ENCODE measurements at places on chromosomes 3 and 15.

- peak; percentile 98 for DNase-seq
Measured at GRCh38 chr15:40102897-40103858, 5.5 kb downstream of the BMF start.

GRCh38 chr3:48301800-48302166, 31.7 kb downstream of the SPINK8 start:
- DNase-seq, result peak; percentile 63

GRCh38 chr15:35566991-35567390, 21.0 kb upstream of the DPH6 start:
- DNase-seq, result no peak

DNA sequence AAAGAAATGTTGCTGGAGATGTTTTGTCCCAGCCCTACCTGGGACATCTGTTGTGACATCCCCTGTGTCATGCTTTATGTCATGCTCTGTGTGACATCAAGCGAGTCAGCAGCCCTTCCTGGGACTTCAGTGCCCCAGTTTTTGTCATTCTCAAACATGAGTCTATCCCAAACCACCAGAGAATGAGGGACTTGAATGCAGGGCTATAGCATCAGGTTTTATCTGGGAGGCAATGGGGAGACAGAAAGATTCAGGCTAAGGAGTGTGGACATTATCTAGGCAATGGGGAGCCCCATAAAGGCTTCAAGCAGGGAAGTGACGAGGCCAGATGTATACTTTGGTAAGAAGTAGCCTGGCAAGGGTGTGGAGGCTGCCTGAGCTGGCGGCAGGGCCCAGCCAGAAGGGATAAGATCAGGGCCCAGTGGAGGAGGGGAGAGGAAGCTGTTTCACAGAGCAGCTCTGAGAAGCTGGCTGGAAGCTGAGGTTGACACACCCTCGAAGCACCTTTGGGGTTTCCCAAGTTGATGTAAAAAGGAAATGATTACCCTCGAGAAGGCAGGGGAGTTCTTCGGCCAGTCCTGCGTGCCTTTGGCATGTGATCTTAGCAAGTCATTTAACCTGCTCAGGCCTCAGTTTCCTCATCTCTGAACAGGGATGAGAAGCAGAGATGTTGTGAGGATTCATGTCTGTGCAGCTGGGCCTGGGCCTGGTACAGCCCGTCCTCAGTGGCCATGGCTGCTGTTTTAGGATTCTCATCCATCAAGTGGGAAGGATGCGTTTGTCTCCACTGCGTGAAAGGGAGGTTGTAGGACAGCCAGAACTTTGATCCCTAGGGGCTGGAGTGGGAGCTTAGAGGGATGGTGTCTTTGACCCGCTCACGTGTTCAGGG, 34.3 kb downstream of the IRAK2 start:
- DNase-seq, result peak; percentile 44

- DNase-seq, result no peak
Measured at GRCh38 chr15:69140306-69140705, 20.1 kb upstream of the GLCE start.

GRCh38 chr15:70245932-70246622, 148.4 kb upstream of the TLE3 start:
- peak; percentile 89 for DNase-seq

GRCh38 chr3:184323696-184324095, 9.3 kb downstream of the EIF4G1 start:
- no peak for DNase-seq

DNA sequence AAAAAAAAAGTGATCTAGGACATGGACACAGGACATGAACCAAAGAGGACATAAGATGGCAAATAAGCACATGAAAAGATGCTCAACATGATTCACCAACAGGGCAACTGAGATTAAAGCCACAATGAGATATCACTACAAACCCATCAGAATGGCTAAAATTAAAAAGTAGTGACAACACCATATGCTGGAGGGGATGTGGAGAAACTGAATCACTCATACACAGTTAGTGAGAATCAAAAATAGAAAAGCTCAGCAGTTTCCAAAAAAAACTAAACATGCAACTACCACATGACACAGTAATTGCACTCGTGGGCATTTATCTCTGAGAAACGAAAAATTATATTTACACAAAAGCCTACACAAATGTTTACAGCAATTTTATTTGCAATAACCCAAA, 27.9 kb upstream of the ACKR4 start:
- DNase-seq, result no peak

DNA sequence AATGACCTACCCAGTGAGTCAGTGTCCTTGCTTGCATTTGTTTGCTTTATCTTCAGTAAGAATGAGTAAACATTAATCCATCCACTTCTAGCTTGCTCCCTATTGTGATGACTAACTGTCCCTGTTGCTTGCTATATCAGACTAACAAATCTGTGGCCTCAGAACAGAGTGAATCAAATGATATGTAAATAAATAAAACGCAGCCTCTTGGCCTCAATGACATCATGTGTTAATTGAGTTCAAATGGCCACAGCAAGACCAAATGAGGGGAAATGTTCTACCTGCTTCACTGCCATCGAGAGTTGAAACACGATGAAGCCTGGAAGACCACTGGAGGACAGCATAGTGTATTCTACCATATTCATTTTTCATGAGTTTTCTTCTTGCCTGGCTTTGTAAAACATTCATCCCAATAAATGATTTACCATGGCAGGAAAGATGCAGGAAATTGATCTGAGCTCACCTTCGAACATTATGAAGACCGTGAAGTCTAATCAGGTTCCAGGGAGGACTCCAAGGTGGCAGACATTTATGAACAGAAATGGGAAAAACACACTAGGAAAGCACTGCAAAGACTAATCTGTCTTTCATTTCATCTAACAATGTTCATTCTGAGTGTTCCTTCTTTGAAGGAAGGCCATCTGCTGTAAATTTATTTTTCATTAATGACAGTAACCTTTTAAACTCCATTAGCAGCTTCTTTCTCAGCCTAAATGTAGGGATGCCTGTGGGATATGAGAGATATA, 1144.5 kb downstream of the TUSC7 start:
- DNase-seq, result peak; percentile 33

- no peak for DNase-seq
Measured at GRCh38 chr15:89496155-89497098, at the start of gene RHCG. Gene RHCG (minus strand): TSS chr15:89496583. CDS start chr15:89496544, 39 bp downstream.

GRCh38 chr3:197105786-197106185, 76.2 kb upstream of the MELTF start:
- no peak for DNase-seq

DNA sequence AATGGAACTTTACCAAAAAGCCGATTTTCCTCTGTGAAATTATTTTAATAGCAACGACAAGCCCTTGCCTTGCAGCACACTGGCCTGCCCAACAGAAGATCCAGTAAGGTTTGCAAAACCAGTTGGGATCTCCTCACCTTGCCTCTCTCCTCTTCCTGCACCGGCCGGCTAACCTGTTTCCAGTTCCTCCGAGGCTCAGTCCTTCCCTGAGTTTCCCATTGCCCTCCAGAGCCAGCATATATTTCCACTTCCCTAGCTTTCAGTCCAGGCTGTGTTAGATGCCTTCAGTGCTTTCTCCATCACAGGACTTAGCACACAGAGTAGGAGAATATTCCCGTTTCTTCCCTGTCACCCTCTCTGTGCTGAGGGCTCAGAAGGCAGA, 60.3 kb downstream of the NOX5 start:
- no peak for DNase-seq

DNA sequence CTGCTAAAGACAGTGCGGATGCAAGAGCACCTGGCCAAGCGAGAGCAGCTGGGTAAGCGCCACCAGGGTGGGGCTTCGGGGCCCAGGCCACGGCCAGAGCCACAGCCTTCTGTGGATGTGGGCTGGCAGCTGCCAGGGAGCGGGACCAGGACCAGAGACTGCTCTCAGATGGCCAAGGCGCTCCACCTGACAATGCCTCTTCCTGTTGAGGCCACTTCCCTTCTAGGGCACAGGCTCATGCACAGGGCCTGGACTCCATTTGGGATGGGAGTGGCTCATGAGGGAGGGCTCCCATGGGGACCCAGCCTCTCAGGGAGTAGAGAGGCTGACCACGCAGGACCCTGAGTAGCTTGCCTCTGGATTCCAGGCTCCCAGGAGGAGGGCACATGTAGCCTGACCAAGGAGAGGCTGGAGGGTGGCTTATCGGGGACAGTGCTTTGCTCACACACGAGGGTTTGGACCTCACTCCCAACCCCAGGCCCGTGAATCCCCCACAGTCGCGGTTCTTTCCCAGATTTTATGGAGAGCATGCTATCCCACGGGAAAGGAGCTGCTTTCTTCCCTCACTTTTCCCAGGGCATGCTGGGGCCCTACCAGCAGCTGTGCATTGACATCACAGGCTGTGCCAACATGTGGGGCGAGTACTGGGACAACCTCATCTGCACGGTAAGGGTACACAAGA, 25.1 kb downstream of the ACAA1 start:
- DNase-seq, result no peak

- no peak for DNase-seq
Measured at GRCh38 chr3:110711851-110712516, 359.6 kb upstream of the NECTIN3 start.

- DNase-seq, result no peak
Measured at GRCh38 chr3:127622031-127622430, 7.0 kb upstream of the PODXL2 start.
